ENCODE measurements at places on chromosomes 1 and 21. TPM values are rescaled to one million over a fixed set of nuclear protein-coding genes. Genes with fewer than 3 reads are reported as not detected.

Gene PPM1J
- total RNA-seq, result 1.7 TPM

Gene TSACC
- not detected for total RNA-seq

Gene PM20D1
- not detected for total RNA-seq

- DNase-seq, result no peak
Measured at GRCh38 chr1:87394513-87394912, 65.8 kb downstream of the LMO4 start.

DNA sequence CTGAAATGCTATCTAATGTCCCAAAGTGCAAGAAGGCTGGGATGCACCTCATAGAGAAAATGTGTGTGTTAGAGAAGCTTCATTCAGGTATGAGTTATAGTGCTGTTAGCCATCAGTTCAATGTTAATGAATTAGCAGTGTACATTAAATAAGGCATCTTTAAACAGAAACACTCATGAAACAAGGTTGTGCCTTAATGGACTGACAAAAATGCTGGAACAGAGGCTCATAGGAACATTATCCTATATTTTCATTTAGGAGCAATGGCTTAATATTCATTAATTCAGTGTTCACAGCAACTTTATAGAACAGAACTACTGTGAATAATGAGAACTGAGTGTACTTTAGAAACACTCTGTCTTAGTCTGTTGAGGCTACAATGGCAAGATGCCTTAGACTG, 15.2 kb upstream of the FAM89A start:
- DNase-seq, result no peak

GRCh38 chr1:235077571-235078479, 50.8 kb downstream of the TOMM20 start:
- peak; percentile 56 for DNase-seq
